ENCODE measurements at places on chromosomes 13 and 19. TPM values are rescaled to one million over a fixed set of nuclear protein-coding genes. Genes with fewer than 3 reads are reported as not detected.

The LILRB5 gene
- total RNA-seq, result 0.08 TPM

- no peak for DNase-seq
These were observed 268.2 kb upstream of the MAB21L1 start for GRCh38 chr13:35744566-35745178.

The ZFP30 gene
- not detected for total RNA-seq

GRCh38 chr19:46564701-46565100 is 36.4 kb upstream of the CALM3 start:
- DNase-seq, result no peak

GRCh38 chr19:46967578-46968032 is 52.0 kb upstream of the NPAS1 start:
- DNase-seq, result no peak

- DNase-seq, result no peak
These were observed 6.9 kb downstream of the KIR3DL3 start for GRCh38 chr19:54731191-54731590.

DNA sequence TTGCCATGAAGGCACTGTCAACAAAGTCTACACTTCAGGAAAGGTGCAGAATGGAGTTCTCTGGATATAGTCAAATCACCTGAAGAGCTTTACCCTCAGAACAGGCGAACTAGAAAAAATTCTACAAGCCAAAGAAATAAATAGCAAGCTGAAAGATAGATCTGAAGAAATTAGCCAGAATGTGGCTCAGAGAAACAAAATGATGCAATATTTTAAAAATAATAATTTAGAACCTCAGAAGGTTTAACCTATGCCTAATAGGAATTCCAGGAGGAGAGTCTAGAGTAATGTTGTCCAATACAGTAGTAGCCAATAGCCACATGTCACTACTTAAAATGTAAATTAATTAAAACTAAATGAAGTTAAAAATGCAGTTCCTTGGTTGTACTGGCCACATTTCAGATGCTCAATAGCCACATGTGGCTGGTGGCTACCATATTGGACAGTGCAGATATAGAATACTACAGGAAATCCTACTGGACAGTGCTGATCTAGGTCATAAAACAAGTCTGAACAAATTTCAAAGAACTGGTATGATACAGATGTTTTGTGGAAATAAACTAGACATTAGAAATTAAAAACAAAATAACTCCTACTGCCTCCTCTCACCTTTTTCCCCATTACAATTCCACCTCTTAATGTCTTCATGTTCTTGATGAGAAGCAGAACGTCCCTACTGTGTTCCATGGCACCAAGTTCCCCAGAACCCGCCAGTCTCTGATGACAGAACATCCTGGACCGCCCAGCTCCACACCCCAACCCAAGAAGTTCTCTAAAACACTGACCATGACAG is 679 bp upstream of the CDADC1 start:
- no peak for DNase-seq

- DNase-seq, result no peak
These were observed 836.7 kb downstream of the SLITRK5 start for GRCh38 chr13:88507909-88508308.

The LILRA6 gene
- total RNA-seq, result not detected

GRCh38 chr19:46635920-46636761 is at the start of gene GNG8:
GNG8 (minus strand) TSS chr19:46636202; CDS start chr19:46634682, 1,520 bp downstream.
- no peak for DNase-seq

DNA sequence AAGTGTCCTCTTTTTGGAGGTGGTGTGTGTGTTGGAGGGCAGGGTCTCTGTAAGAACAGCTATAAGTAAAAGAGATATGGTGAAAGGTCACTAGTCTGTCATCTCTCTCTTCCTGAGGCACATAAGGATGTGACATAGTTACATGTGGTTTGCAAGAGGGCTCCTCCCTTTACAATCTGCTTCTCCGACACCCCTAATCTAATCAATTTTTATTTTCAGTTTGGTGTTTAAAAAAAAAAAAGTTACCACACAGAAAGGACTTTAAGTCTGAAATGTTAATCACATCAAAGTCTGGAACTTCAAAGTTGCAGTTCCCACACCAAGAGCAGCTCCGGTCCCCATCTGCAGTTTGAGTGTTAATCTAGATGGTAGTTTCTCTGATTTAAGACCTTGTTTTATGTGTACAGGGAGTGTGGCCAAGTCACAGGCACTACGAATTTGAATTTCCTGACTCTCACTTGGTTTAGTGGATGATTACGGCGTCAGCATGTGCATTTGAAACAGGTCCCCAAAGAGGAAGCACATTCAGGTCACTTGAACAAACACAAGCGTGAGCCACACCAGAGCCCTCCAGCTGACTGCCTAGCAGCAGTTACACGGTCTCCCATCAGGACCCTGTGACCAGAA is 53.1 kb downstream of the FOXO1 start:
- DNase-seq, result no peak

The PRR12 gene
- 15.0 TPM for total RNA-seq

- DNase-seq, result no peak
These were observed 33.9 kb upstream of the CCNE1 start for GRCh38 chr19:29777781-29778309.
